ENCODE measurements at places on chromosomes 11 and 22.

DNA sequence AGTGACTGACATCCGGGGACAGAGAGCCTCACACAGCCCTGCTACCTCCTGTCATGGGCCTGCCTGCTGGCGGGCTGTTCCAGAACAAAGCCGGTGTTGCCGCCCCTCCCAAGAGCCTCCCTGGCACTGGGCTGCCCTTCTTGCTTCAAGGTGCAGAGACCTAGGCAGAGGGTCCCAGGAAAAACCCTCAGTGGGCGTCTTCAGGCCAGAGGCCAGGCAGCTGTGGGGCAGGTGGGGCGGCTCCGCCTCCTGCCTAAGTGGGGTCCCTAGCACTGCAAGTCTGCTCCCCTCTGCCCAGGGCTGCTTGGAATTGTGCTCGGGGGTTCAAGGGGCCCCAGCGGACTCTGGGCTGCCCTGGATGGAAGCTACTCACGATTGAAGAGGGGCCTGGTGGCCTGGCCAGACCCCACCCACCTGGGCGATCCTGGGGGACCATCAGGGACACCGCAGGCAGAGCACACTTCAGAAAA, 20.4 kb upstream of the GNB1L start:
- no peak for DNase-seq

DNA sequence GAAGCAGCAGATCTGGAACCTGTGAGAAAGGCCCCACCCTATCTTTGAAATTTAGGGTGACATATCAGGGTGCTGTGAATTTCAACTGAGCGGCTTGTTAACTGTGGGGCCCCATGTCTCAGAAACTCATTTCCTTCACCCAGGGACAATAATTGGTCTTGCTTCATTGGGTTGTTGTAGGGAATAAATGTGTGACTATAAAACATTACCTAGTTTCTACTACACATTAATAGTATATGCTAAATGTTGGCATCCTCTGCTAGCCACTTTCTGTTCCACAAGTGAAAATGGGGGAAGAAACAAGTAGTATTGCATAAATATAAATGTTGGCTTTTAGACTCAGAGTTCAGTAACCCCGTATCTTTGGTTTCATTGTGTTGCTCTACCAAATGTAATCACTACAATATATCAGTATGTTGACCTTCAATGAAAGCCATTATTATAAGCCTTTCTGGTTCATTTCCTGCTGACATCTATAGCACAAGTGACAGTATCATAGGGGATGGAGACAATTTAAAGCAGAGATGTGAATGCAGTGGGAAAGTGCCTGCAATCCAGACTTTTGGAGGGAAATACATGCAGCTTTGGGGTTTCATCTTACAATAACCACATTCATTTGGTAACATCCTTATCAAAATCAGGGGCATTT, 905.5 kb upstream of the RAG2 start:
- DNase-seq: no peak

DNA sequence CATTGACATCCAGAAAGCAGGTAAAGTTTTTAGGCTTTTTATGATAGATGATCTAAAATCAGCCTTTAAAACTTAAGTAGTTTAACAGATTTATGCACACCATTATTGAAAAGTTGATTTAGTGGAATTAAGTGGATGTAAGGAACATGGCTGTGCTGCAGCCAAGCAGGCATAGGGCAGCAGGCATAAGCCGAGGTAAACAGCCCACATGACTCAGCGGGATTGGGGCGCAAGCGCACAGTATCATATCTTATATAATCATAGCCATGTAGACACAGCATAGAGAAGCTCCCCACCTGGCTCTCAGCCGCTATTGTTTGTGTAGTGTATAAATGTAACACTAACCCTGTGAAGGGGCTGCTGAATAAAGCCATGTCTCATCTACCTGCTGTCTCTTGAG, 157.5 kb downstream of the WNT11 start:
- no peak for DNase-seq

GRCh38 chr11:92751594-92751993, 217.9 kb upstream of the MTNR1B start:
- no peak for DNase-seq

- no peak for DNase-seq
These were observed 25.4 kb downstream of the FXYD6 start for GRCh38 chr11:117851106-117851505.

- no peak for DNase-seq
These were observed 22.9 kb upstream of the MUC5B start for GRCh38 chr11:1199751-1200610.

DNA sequence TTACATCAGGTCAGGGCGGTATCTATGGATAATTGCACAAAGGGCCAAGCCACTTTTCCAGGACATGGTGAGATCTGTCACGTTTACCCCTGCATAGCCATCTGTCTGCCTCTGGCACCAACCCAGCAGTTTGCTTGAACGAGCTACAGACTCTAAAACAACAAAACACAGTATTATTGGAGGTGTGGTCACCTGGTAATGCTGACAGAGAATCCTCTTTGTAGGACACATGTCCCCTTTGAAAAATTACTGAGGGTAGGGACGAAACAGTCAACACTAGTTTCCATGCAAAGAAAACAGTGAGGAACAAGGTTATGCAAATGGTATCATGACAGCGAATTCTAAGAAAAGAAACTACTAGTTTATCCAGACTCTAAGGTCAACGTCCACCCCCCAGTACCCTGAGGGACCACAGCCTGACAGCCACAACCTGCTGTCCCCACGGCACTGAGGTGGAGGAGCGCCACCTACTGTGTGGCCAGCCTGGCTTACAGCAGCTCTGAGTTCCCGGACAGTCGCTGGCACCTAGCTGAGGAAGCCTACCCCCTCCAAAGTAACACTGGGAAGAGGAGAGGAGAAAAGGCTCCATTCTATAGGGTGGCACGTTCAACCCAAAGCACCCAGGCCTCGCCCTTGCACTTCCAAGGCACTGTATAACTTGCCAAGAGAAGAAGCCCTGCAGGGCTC, 117.4 kb upstream of the BID start:
- DNase-seq: no peak

DNA sequence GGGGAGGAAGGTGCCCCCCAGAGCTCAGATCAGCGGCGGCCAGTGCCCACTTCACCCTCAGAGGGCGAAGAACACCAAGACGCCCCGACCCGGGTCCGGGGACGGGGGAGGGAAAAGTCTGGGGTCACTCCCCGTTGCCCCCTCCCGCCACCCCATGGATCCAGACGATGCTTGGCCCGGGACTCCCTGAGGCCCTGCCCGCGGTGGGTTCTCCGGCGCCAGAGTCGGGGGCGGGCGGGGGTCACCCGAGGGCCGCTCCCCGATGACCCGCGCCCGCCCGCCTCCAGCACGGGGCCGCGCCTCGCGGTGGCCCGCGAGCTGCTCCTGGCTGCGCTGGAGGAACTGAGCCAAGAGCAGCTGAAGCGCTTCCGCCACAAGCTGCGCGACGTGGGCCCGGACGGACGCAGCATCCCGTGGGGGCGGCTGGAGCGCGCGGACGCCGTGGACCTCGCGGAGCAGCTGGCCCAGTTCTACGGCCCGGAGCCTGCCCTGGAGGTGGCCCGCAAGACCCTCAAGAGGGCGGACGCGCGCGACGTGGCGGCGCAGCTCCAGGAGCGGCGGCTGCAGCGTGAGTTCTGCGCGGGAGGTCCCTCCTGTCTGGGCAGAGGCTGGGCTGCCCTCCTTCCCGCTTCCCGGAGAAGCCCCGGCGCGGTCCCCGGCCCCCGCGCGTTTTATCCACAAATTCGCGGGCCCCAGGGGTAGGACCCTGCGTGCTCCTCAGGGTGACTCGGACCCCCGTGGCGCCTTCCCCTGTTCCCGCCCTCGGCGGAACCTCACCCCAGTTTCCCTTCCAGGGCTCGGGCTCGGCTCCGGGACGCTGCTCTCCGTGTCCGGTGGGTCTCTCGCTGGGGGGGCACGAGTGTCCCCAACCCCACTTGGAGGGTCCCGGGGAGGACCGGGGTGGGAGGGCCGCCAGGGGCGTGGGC, 1.1 kb downstream of the NLRP6 start:
- DNase-seq: no peak

GRCh38 chr11:22244986-22245592, 52.2 kb downstream of the ANO5 start:
- no peak for DNase-seq

DNA sequence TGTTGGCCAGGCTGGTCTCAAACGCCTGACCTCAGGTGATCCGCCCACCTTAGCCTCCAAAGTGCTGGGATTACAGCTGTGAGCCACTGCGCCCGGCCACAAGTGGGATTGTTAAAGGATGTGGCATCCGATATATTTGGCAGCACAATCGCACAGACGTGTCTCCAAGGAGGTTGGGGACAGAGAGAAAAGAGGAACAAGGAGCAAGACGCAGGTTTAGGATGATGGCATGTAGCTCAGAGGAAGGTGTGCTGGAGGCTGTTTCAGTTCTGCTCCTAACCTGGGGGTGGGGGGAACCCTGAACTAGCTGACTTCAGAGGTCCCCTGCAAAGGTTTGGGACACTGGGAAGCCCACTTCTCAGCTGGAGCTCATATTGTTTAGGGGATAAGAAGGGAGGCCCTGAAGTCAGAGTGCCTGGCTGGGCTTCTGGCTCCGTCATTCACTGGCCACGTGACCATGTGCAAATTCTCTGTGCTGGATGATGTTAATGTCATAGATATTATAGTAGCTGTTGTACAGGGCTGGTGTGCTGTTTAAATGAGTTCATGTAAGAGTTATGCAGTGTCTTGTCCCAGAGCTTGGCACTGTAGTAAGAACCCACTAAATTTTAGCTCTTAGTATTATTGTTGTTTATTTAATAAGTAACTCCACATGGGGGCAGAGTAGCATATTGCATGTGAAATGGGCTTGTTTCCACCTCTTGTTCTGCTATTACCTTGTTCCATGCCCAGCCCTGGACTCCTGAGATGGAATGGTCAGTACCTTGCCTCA, 129.7 kb downstream of the ST3GAL4 start:
- DNase-seq: no peak

DNA sequence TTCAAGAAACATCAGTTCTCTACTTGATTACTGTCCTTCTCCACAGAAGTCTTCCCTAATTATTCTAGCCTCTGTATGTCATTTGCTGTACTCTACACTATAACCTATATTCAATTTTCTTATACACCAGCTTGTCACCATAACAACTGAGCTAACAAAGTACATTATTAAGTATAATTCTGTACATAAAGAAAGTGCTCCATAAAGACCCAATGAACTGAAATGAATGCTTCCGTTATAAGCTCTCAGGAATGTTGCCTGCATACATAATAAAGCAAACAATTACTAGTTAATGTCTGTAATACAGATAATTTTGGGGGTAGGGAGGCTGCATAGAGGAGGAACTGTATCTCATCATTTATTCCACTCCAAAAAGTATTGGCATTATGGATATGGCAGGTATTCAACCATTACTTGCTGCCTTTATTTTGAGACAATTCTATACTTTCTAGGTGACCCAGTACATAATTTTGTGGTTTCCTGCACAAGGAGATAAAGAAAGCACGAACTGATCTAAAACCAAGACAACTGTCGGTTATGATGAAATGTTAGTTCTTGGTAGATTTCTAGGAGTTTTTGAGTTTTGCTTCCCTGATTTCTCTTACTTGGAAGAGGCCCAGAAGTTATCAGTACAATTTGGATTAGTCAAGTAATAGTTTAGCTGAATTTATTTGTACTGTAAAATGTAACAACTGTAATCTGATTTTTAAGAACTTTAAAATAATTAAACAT, 202.5 kb downstream of the SBF2 start:
- DNase-seq: no peak

GRCh38 chr11:93407777-93408401, 77.3 kb downstream of the DEUP1 start:
- DNase-seq: no peak

DNA sequence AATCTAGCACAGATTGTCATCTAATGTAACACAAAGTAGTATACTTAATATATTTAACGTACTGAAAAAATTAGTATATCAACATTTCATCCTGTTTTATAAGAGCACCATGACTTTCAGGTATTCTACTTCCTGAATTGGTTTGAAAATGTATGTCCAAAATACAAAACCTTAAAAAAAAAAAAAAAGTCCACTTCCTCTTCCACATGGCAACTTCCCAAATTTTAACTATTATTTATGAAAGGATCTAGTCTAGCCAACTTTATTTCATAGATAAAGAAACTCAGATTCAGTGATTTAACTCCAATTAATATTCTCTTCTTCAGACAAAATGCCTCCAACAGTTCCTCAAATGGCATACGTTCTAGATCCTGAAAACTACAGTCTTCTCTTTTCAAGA, 44.0 kb downstream of the PIK3C2A start:
- DNase-seq: no peak

Data from activated CD4-positive, CD25-positive, alpha-beta regulatory T cell (primary cell).